Kidney epithelial cell (primary cell): ENCODE measurements at places on chromosomes 7 and 10.

DNA sequence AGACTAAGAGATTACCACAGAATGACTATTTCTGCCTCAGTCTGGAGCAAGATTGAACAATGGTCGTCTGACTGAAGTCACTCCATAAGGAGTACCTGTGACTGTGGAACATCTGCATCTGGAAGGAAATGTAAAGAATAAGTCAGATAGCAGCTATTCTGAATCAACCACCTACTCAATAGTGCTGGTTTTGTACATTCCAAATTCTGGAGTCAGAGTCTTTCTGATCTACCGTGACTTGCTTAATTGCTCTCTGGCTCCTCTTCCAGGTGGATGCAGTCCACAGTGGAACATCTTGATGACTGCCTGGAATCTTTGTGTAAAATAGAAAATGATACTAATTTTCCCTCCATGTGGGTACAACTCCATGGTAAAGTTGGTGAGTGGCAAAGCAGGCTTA is 156.3 kb upstream of the SEMA3C start:
- peak; percentile 37 for DNase-seq

DNA sequence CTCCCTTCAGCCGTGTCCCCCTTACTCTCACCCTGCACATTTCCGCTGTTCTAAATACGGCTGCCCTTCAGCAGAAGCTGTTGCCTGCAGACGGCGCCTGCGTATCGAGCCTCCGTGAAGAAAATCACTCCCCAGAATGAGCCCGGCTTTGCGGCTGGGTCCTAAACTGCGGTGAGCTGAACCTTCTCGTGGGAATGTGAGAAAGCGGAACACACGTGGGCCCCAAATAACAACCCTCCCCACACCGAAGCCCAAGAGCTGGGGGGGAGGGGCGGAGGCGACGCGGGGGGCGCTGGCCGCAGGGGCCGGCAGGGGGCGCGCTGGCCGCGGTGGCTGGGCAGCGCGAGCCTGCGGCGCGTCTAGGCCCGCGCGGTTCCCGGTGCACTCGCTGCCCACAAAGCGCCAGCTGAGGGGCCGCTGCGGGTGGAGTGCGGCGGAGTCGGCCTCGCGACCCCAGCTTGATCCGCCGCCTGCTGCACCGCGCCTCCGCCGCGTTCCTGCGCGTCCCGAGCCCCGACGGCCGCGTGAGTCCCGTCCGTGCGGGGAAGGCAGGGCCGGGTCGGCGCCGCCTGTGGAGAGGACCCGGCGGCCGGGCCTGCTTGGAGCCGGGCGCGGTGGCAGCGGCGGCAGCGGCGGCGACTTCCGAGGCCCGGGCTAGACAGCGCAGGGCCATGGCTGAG is at the start of gene ZNF398:
TSS of gene ZNF398 (plus strand) at position 382 of the 680 bp plus-strand sequence. CDS start at position 672, 290 bp downstream.
- DNase-seq = no peak

- no peak for DNase-seq
Observed at GRCh38 chr7:65967361-65968155, 14.5 kb downstream of the GUSB start.

- DNase-seq = no peak
Observed at GRCh38 chr7:128954830-128955802, 17.4 kb downstream of the IRF5 start.

DNA sequence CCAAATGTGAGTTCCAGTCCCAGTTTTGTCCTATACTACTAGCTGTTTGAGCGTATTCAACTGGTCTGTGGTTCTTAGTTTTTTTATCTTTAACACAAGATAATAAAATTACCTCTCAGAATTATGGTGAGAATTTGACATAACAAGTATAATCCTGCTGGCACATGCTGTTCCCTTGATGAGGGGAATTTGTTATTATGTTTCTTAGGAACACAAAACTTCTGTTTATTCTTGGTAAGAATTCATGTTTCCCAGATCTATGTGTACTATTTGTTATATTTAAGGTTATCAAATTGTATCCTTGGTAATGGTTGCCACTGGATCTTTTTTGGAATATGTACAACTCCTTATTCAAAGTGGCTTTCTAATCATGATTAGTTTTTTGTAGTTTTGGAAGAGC is 335.6 kb downstream of the ADK start:
- no peak for DNase-seq
